Stomach (tissue), 19 donors: ENCODE measurements at places on chromosomes 3 and 15.

DNA sequence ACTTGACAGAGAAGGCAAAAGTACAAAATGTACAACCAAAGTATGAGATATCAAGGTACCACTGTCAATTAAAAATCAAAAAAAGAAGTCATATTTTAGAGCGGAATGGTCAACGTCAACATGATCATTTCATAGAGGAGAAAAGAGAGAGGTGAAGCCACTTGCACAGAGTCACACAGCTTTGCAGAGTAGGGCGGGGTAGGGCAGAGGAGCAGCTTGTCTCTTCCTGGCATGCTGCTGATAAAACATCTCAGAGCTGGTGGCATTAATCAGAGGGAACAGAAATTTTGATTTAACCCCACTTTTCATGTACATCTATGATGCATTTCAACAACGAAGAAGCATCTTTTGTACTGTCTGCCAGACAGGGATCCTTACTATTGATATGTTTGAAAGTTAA, 5.2 kb upstream of the IGF1R start:
- no peak for DNase-seq
- H3K27ac ChIP-seq: no peak overlapping the region
- peaks cover 7% of the 10 kb centered on the region for H3K4me1 ChIP-seq
- no peak overlapping the region for H3K4me3 ChIP-seq
- no peaks in the 10 kb centered on the region for H3K36me3 ChIP-seq
- H3K27me3 ChIP-seq: no peaks in the 10 kb centered on the region

GRCh38 chr15:85479071-85479647, 98.8 kb downstream of the AKAP13 start:
- no peaks in the 10 kb centered on the region for H3K27me3 ChIP-seq
- no peaks in the 10 kb centered on the region for H3K4me1 ChIP-seq
- DNase-seq: no peak
- peak overlapping the region; percentile 24 for H3K27ac ChIP-seq
- H3K36me3 ChIP-seq: no peaks in the 10 kb centered on the region

DNA sequence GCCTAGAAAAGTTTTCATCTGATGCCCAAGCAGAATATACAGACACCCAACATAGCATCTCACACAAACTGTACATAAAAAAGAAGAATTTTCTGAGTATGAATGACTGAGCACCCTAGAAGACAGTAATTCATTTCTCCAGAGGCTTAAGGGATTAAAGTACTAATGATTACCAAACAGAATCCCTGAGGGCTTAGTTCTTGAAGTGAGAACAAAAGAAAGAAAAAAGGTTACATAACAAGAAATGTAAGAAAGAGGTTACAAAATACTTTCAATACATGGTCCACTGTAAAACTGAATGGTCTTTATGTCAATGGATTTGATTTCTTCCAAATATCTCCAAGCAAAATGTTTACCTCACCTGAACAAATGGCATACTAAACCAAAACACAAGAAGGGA, 9.1 kb upstream of the NEK10 start:
- no peak overlapping the region for H3K4me3 ChIP-seq
- no peak for DNase-seq
- H3K27ac ChIP-seq: no peak overlapping the region
- peaks cover 27% of the 10 kb centered on the region for H3K36me3 ChIP-seq

DNA sequence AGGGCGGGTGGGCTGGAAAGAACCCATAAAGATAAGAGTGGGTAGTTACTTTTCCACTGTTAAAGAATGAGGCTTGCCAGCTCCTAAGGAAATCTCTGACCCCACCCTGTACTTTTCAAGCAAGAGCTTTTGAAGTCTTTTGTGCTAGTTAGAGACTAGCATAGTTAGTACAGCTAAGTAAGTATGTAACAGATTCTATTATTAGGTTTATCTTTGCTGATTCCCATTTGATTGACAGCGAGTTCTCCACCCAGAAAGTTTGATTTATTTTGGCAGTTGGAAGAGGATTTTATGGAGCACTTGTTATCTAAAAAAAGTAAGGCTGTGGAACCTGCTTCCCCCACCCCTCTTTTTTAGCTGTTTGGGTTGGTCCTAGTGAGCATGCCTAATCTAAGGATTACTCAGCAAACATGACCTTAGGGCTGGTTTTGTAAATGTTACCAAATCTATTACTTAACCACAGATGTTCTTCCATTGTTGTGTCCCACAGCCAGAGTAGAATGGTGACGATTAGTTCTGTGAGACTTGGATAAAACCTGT, 57.6 kb downstream of the FNDC3B start:
- DNase-seq: peak; percentile 58
- peaks cover 77% of the 10 kb centered on the region for H3K4me1 ChIP-seq
- H3K27me3 ChIP-seq: no peaks in the 10 kb centered on the region
- H3K27ac ChIP-seq: no peak overlapping the region
- no peaks in the 10 kb centered on the region for H3K36me3 ChIP-seq

DNA sequence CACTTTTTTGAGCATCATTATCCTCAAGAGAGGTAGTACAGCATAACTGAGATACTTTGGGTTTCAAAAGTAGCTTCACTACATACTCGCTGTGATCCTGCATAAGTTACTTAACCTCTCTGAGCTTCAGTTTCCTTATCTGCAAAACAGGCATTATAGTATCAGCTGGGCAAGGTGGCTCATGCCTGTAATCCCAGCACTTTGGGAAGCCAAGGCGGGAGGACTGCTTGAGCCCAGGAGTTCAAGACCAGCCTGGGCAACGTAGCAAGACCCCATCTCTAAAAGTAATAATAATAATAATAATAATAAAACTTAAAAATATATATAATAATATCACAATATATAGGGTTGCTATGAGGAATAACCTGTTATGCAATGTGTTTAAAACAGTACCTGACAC, 10.9 kb downstream of the CIAO2A start:
- H3K27me3 ChIP-seq: no peaks in the 10 kb centered on the region
- no peaks in the 10 kb centered on the region for H3K4me1 ChIP-seq
- H3K36me3 ChIP-seq: peaks cover 81% of the 10 kb centered on the region
- H3K4me3 ChIP-seq: no peak overlapping the region
- no peak overlapping the region for H3K27ac ChIP-seq

GRCh38 chr3:43153216-43154083, 47.6 kb upstream of the POMGNT2 start:
- H3K4me3 ChIP-seq: no peak overlapping the region
- peaks cover 18% of the 10 kb centered on the region for H3K4me1 ChIP-seq
- peak; percentile 79 for DNase-seq
- no peaks in the 10 kb centered on the region for H3K36me3 ChIP-seq

DNA sequence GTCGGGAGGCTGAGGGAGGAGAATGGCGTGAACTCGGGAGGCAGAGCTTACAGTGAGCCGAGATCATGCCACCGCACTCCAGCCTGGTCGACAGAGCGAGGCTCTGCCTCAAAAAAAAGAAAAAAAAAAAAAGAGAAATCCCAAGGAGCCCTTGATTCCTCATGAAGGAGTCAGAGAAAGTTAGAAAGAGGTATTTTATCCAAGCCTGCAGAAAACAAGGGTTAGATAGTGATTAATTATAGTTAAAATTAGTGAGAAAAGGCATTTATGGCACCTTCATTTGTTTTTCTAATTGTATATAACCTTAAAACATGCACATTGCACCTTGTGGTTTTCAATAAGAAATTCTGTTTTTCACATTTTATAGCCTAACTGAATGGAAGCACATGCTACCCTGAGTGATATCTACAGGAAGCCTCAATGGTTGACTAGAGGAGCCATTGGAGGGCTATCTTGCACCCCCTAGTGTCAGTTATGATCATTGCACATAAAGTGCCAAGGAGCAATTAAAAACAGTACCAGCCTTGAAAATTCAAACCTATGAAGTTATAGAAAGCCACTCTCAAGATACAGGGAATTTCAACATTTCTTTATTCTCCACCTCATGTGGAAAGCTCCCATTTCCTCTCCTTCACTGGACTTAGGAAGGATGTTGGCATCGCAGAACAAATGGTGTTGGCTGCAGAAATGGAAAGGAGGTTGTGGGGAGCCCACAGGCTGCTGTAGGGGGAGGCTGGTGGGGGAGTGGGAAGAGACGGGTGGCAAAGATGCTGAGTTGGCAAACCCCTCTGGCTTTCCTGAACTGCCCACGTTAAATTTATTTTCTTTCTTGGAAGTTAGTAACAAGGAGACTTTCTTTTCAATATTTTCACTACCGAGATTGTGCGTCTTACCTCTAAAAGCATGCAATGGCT, 48.5 kb downstream of the ITGA11 start:
- no peak overlapping the region for H3K4me3 ChIP-seq
- peaks cover 7% of the 10 kb centered on the region for H3K4me1 ChIP-seq
- H3K36me3 ChIP-seq: no peaks in the 10 kb centered on the region
- no peaks in the 10 kb centered on the region for H3K27me3 ChIP-seq

- no peak for DNase-seq
- H3K27me3 ChIP-seq: no peaks in the 10 kb centered on the region
- H3K36me3 ChIP-seq: no peaks in the 10 kb centered on the region
- no peaks in the 10 kb centered on the region for H3K4me1 ChIP-seq
- no peak overlapping the region for H3K27ac ChIP-seq
Observed at GRCh38 chr3:161691677-161692076, 195.1 kb downstream of the OTOL1 start.

- no peak overlapping the region for H3K4me3 ChIP-seq
- H3K27me3 ChIP-seq: no peaks in the 10 kb centered on the region
- H3K36me3 ChIP-seq: no peaks in the 10 kb centered on the region
- no peak overlapping the region for H3K27ac ChIP-seq
- no peak for DNase-seq
Observed at GRCh38 chr15:99590913-99591646, 25.3 kb downstream of the MEF2A start.

DNA sequence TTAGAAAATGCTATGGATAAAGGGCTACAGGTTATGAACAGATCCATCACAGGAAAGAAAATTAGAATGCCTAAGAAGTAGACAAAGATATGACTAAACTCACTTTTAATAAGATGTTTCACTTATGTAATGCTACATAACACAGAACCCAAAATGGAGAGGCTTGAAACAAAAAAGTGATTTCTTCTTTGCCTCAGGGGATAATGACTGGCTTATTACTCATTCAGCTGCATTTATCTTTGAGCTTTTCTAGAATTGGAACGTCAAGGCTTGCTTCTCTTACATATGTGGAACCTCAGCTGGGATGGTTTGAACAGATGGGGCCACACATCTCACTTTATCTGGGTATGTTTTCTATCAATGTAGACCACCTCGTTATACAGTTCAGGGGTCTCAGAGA, 120.6 kb upstream of the EPHA3 start:
- no peak overlapping the region for H3K4me3 ChIP-seq
- no peaks in the 10 kb centered on the region for H3K27me3 ChIP-seq
